ENCODE measurements at places on chromosomes 5 and 9.

- DNase-seq = no peak
Observed at GRCh38 chr5:132953710-132954109, 9.7 kb downstream of the AFF4 start.

- DNase-seq = no peak
Observed at GRCh38 chr5:150497989-150498317, 10.0 kb upstream of the NDST1 start.

- no peak for DNase-seq
Observed at GRCh38 chr5:156356238-156356637, 29.3 kb downstream of the SGCD start.

GRCh38 chr5:41346609-41347008 is 133.3 kb upstream of the C6 start:
- DNase-seq = no peak

- no peak for DNase-seq
Observed at GRCh38 chr5:136726506-136726905, 361.2 kb upstream of the TRPC7 start.

DNA sequence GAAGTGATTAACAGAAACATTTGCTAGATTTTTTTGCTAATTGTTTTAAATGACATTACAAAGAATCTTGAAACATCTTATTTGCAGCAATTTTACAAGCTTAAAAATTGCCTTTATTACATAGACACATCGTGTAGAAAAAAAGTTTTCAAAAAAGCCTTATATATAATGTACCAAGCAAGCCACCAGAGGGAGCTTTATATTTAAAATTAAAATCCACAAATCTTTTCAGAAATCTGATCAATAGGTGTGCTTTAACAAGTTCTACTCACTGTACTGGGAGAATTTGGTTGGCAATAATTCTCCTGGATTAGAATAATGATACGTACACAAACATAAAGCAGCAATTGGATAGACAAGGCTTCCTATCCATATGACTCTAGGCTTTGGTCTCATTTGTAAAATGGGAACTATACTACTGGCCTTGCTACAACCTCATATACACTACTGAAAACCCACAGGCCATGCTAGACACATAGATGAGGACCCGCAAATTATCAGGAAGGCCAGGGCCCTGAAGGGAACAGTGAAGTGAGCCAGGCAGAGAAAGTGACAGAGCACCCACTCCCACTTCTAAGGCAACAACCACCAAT is 4.8 kb downstream of the PSMB7 start:
- no peak for DNase-seq

DNA sequence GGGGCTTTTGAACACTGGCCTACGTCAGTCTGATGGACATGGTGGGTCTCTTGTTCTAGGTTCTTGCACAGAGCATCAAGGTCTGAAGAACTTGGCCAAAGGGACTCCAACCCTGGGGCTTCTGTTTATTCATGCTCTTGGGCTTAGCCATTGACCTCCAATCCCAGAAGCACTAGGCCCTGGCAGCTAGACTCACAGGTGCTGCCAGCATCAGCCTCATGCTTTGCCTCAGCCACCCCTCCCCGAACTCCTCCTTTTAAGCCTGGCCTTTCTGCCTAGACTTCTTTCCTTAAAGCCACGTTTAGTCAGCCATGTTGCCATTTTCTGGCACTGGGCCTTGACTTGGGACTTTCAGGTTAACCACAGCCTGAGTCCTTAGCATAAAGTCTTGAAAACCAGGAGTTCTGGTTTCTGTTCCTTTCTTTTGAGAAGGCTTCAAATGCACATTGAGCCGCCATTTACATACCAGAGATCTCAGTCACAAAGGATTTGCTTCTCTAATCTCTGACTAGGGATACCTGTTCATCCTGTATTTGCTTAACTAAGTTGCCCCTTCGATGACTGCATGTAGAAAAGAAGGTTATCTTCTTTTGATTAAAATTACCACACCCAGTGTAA is 54.7 kb downstream of the ANGPTL2 start:
- DNase-seq = no peak

DNA sequence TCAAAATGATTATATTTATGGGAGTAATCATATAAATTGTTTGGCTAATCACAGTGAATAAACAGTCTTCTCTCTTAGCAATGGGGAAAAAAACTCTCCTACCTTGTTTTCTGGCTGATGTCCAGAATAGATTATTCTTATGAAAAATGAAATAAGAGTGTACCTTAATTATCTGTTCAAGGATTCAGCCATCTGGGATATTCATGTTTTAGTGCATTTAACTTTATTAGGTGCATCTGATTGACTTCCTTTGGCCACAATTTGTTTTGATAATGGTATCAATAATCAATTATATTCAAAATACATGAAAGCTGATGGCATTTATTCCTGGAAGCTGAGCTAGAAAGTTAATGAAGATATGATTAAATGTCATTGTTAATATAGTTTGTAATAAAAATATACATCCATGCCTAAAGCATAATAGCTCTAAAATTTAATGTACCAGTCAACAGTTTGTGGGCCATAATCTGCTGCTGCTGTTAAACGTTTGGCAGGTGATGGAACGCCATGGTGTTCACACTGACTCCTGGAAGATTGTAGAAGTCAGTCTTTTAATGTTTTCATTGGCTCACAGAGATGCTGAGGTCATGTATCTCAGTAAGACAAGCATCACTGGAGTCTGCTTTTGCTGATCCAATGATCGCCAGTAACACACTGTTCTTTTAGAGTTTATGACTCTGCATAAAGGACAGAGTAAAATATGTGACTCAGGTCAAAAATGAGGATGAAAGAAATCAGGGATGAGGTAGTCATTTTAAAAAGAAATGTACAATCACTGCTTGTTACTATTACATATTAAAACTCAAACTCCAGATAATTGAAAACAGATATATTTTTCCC is 105.8 kb downstream of the ISL1 start:
- no peak for DNase-seq

DNA sequence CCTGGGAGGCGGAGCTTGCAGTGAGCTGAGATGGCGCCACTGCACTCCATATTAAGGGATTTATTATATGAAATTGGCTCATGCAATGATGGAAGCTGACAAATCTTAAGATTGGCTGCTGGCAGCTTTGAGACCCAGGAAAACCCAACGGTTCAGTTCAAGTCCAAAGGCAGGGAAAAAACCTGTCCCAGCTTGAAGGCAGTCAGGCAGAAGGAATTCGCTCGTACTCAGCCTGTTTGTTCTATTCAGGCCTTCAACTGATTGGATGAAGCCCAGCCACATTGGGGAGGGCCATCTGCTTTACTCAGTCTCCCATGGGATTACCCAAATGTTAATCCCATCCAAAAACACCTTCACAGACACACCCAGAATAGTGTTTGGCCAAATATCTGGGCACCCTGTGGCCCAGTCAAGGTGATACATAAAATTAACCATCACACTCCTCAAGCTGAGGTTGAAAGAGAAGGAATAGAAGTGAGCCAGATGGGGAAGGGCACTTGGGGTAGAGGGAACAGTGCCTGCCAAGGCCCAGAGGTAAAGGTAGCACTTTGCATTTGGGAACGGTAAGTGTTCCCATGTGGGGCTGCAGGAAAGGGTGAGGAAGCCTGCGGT is 8.5 kb upstream of the ORM1 start:
- no peak for DNase-seq

- DNase-seq = no peak
Observed at GRCh38 chr5:169011009-169011408, 289.9 kb downstream of the SLIT3 start.

Measured in stimulated activated CD8-positive, alpha-beta memory T cell treated with anti-CD3 and anti-CD28 coated beads, Interleukin-7, amount 100 ng/mL, for 1 hour (primary cell).